ENCODE measurements at places on chromosomes 4 and X.
A peak's percentile ranks its signal among the peaks of the same experiment; 100 is the strongest.

DNA sequence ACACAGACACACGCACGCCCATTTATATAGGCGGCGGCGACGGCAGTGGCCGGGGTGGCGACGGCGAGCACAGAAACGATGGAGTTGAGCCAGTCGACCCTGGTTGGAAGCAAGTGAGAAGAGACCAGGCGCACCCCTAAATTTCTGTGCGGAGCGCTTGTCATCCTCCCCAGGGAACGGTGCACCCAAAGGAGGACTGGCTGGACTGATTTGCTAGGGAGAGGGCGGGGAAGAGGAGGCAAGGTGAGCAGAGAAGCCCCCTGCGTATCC, 302 bp downstream of the NHS start:
- DNase-seq, result no peak

GRCh38 chr4:64545593-64545992, 136.3 kb upstream of the TECRL start:
- DNase-seq, result no peak

DNA sequence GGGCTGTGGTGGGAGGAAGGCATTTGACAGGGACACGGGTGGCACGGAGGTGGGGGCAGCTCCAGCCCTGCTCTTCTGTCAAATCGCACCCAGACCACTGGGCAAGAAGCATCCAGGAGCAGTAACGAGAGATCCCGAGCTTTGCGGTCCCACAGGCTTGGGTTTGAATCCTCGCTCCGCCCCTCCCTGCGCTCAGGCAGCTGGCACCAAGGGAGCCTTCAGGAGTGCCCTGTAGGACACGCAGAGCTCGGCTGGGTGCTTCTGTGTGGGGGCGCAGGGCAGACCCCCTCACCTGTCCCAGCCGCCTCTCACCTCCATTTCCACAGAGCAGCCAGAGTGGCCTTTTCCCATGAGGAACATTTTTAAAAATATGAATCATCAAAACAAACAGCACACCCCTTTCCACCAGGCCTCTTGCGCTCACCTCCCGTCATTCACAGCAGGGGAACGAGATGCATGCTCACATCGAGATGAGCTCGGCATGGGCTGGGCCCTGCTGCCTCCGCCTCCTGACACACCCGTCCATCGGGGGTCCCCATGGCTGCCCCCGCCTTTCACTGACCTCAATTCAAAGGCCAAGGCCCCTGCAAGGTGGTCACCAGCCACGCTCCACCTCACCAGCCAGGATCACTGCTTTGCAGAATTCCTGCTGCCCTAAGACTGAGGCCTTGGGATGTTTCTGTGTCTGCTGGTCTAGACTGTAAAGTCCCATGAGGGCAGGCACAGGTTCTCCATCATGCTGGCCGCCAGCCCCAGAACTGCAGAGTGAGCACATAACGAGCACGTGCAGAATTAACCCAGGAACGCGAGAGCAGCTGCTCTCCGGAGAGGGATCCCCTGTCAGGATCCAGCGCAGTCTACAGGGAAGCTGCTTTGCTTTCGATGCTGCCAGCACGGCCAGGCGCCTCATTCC, 52.7 kb downstream of the ACOX3 start:
- DNase-seq, result no peak

- DNase-seq, result no peak
Observed at GRCh38 chr4:181971973-181972372, 271.2 kb upstream of the TENM3 start.

DNA sequence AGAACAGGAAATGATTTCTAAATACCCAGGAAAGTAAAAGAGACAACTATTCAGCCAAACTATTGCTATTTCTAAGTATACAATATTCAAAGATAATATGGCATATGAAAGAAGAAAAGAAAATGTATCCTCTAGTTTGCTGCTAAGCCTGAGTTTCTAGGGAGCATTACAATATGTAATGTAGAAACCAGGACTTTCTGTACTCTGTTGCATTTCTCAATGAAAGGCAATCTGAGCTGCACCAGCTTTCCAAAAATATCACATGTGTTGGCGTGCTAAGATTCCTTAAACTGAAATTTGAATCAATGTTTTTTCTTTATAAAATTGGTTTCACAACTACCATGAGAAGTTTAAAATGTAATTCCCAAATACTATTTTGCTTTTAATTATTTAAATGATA, 129.6 kb downstream of the ANK2 start:
- DNase-seq, result no peak

- DNase-seq, result no peak
Observed at GRCh38 chrX:24498975-24499374, 33.9 kb downstream of the PDK3 start.

- DNase-seq, result no peak
Observed at GRCh38 chr4:153481478-153481877, 15.3 kb downstream of the TMEM131L start.

- DNase-seq, result no peak
Observed at GRCh38 chr4:153757407-153757806, 2.4 kb downstream of the RNF175 start.

- no peak for DNase-seq
Observed at GRCh38 chr4:3241898-3242524, 6.9 kb upstream of the MSANTD1 start.

DNA sequence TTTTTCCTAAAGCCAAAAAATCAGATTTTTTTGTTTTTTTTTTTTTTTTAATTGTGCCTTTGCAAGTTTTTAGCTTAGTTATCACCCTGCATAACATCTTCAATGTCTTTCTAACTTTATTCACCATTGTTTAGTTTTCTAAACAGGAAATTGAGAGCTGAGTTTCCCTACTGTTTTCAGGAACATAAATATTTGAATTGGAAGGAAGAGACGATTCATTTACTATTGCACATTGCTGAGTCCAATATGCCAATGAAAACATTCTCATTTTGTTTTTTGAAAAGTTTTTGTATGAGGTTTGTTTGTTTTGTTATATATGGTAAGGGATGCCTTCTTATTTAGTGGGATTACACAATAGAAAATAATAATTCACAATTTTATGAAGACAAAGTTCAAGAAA, 148.4 kb downstream of the ANKRD50 start:
- DNase-seq, result no peak

DNA sequence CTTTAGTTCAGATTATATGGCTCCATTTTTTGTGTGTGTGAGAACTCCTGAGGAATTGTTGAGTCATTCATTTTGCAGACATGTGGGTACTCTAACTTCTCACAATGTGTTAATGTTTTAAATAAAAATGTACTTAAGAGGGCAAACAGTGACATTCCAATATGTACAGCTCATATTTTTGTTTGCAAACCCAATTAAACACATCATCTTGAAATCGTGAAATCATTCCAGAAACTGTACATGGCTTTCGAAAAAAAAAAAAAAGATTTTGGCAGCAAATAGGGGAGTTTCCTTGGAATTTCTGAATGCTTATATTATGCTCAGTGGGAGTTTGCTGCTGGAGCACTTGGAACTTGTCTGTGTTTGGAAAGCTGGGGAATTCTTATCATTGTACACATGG, 85.0 kb downstream of the HPGD start:
- DNase-seq, result no peak

DNA sequence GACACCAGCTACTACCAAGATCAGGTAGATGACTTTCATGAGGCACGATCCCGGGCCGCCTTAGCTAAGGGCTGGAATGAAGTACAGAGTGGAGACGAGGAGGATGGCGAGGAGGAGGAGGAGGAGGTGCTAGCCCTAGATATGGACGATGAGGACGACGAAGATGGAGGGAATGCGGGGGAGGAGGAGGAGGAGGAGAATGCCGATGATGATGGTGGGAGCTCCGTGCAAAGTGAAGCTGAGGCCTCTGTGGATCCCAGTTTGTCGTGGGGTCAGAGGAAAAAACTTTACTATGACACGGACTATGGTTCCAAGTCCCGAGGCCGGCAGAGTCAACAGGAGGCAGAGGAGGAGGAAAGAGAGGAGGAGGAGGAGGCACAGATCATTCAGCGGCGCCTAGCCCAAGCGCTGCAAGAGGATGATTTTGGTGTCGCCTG, 481 bp downstream of the UTP3 start:
- no peak for DNase-seq

DNA sequence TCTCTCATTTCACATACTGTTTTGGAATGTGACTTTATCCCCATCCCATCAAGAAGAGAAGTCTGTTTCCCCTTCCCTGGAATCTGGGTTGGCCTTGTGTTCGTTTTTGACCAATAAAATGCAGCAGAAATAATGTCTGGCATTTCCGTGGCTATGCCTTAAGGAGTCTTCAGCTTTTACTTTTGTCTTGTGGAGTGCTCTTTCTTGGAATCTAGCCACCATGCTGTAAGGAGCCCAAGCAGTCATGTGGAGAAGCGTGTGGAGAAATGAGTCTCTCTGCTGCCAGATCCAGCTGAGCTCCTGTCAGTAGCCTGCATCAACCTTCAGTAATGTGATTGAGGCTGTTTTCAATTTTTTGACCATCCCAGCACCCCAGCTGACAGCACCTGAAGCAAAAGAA, 84.4 kb upstream of the ARMCX2 start:
- DNase-seq, result no peak

GRCh38 chr4:128653527-128654444, 155.7 kb upstream of the JADE1 start:
- DNase-seq, result no peak

- DNase-seq, result no peak
Observed at GRCh38 chrX:115023811-115024210, 6.4 kb upstream of the IL13RA2 start.

GRCh38 chrX:1442724-1443367, 9.9 kb downstream of the ASMTL start:
- no peak for DNase-seq

- DNase-seq, result no peak
Observed at GRCh38 chr4:121666091-121666679, 30.6 kb downstream of the ANXA5 start.

GRCh38 chr4:93263166-93263565, 565.4 kb upstream of the ATOH1 start:
- DNase-seq, result no peak

GRCh38 chrX:57422289-57422688, 135.8 kb downstream of the FAAH2 start:
- no peak for DNase-seq

DNA sequence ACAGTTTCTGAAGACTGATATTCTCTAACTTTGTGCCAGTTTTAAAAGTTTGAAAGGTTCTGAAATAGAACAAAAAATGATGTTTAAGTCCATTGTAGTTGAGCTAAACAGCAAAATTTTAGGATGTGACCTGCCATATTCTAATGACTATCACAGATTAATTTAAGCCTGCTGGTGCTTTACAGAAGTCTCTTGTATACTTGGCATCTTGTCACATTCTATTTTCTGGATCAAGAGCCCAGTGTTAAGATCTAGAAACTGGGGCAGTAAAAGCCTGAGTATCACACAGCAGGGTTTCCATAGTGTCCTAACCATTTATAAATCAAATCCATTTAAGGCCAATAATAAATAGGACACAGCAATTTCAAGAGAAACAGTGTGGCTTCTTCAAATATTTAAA, 12.4 kb downstream of the FSTL5 start:
- no peak for DNase-seq

- no peak for DNase-seq
Observed at GRCh38 chrX:148580016-148580415, 79.6 kb downstream of the AFF2 start.

GRCh38 chrX:39905946-39906345, 191.8 kb downstream of the BCOR start:
- DNase-seq, result no peak

GRCh38 chr4:2415213-2415612, 3.2 kb downstream of the ZFYVE28 start:
- no peak for DNase-seq

DNA sequence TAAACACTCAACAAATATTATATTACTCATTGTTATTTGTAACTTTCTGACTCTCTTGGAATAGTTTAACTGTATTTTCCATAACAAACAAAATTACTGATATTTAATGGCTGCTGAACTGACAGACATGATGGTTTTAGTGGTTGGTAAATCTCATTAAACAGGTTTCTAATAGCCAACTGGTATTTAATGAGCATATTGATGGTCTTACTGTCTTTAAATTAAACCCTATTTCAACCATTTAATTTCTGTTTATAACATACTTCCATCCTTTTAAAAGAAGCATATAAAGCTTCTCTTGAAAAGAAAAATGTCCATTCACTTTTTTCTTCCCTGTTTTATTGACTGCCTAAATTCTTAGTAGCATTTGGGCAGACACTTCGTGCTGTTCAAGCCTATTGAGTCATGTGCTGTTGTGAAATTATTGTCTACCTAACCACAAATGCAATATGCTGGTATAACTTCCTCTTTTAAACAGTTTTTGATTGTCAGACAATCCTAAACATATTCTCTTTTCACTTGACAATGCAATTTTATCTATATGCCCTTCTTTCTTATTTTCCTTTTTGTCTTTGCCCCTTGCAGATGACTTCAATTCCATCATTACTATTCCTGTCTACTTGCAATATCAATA, 163.9 kb upstream of the SLC7A11 start:
- DNase-seq, result no peak

- DNase-seq, result no peak
Observed at GRCh38 chrX:105765691-105766090, 56.6 kb upstream of the NRK start.

DNA sequence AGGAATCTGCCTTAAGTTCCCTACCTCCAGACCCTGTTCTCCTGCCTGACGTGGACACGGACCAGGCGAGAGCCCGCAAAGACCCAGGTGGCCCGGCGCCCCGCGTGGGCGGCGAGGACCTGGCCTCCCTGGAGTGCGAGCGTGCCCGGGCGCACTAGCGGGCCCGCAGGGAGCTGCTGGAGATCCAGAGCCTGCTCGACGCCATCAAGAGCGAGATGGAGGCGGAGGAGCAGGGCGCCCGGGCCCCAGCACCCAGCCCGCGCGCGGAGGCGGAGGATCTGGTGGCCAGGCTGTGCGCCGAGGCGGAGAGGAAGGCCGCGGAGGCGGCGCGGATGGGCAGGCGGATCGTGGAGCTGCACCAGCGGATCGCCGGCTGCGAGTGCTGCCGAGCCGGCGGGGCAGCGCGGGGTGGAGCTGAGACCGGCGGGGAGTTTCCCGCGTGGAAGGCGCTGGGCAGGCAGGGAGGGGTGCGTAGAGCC, 18.2 kb downstream of the MRFAP1 start:
- DNase-seq, result peak; percentile 14

DNA sequence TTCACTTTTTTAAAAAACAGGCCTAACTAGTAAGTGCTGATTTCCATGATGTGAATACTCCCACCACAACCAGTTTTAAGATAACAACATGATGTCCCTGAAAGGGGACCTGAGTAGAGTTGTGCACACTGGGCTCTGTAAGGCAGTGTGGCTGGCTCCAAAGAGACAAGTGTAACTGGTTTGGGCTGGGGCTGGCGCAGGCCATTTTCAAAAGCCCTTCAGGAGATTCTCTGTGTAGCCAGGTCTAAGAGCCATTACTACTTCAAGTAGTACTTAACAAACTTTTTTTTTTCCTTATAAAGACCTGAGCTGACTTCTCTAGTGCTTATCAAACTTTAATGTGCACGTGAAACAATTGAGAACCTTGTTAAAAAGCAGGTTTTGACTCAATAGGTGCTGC, 4.3 kb downstream of the QRFPR start:
- DNase-seq, result no peak

- no peak for DNase-seq
Observed at GRCh38 chrX:30931920-30932319, 42.9 kb upstream of the TAB3 start.

GRCh38 chrX:70444946-70445656, 466 bp downstream of the DLG3 start:
- DNase-seq, result no peak

All from stimulated activated CD8-positive, alpha-beta memory T cell treated with anti-CD3 and anti-CD28 coated beads, Interleukin-4, amount 100 ng/mL, for 4 hours (primary cell).